ENCODE measurements at places on chromosomes 1 and 21. TPM values are rescaled to one million over a fixed set of nuclear protein-coding genes. Genes with fewer than 3 reads are reported as not detected.

DNA sequence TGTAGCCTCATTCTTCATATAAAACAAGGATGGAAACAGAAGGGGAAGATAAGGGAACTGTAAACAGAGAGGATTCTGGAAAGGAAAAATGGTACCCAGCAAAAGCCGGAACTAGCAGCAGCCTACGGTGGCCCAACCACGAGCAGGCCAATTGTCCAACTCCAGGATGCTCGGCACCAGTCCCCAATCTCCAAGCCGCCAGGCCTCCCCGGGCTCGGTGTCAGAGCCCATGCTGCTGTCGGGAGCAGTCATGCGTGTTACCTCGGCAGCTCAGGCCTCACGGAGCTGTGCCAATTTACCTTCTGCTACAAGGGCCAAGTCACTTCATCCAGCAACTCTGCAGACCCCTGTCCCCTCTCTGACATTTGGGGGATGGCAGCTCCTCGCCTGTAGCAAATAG lies 130.8 kb downstream of the ZBTB18 start:
- no peak for DNase-seq

DNA sequence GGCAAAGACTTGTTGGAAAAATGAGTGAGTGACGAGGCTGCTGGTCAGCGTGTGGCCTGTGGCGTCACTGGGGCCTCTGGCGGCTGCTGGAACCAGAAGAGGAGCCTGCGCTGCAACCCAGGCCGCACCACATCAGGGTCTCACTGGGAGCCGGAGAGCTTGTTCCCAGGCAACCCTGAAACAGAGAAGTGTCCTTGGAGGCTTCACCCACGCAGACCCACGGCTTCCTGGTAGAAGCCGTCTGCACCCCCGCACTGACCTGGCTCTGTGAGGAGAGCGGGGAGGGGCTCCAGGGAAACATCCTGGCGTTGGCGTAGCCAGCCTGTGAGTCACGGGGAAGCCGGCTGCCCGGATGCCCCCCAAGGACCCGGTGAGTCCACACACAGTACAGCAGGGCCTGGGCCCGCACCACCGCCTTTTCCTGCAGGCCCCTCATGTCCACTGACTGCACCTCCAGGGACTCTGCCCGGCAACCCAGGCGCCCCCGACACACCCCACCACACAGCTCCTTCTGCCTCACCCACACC lies 57.4 kb downstream of the COL6A1 start:
- peak; percentile 55 for DNase-seq

The IL10 gene
- total RNA-seq: 0.61 TPM

DNA sequence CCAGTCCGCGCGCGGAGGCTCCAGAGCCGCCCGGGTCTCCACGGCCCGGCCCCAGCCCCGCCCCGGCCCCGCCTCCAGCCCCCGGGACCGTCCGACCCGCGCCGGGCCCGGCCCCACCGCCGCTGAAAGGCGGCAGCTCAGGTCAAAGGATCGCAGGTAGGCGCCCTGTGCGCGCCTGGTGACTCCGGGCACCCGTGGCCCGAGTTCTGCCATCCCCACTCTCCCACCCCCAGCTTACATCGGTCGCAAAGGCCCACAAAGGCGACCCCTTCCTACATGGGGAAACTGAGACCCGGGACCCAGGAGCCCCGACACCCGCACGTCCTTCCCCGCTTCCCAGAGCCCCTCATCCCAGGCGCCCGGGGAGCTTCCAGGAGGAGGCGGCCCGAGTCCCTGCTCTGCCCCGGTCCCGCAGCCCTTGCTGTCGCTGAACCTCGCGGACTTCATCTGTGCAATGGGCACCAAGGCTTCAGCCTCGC lies at the start of gene TMEM200B:
TSS of gene TMEM200B (minus strand) at position 17 of the 479 bp plus-strand sequence. CDS start 2,075 bp downstream, outside the sequence.
- DNase-seq: no peak

DNA sequence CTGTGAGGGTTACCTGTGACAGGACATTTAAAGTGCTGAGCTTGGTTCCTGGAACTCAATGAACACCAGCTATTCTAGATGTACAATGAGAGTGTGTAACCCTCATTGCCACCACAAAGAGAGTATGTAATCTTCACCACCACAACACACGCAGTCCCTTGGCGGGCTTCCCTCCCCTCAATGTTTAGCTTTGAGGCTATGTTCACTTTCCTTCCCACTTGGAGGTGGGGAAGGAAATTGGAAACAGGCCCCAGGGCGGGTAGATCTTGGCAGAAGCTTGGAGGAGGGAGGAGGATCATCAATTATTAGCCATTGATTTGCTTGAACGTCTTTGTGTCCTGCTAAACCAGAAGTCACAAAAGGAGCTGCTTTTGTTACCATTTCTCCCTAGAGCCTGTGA lies 8.3 kb upstream of the COL16A1 start:
- no peak for DNase-seq

- no peak for DNase-seq
These were observed 78.1 kb downstream of the DDR2 start for GRCh38 chr1:162710345-162710744.

DNA sequence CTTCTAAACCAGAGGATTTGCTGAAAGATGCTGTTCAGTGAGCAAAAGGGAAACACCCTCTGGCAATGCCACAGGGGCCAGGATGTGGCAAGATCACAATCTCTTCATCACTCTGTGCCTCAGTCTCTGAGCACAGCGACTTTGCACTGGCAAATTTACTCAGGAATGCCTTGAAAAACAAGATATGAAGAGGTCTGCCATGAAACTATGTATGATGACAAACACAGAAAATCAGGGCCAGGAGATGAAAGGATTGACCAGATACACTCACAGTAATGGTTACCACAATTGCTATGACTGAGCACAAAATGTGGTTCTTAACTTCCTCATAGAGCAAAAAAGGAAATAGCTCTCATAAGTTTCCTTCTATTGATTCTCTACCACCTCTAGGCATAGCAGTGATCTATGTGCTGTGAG lies 5.8 kb downstream of the TTC13 start:
- DNase-seq: no peak

GRCh38 chr1:4557949-4558348 lies 96.5 kb upstream of the AJAP1 start:
- no peak for DNase-seq

GRCh38 chr1:156727926-156728598 lies at the start of gene METTL25B:
Gene METTL25B (plus strand): TSS chr1:156728469. CDS start chr1:156729105, 636 bp downstream.
- peak; percentile 76 for DNase-seq

DNA sequence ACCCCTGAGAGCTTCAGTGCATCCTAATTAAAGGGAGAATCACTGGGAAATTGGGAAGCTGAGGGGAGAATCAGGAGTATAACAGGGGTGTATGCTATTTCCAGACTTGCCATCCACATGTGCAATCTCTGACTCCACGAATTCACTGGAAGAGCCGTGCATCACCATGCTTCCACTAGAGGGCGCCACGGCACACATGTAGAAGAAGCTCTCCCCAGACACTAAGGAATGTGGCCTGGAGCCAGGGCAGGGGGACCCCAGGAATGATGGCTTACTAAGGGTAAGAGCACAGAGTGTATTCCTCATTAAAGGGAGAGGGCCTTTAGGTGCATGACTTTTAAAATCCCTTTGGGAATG lies 81.5 kb downstream of the ABCA4 start:
- DNase-seq: no peak

- no peak for DNase-seq
These were observed 98.6 kb upstream of the JUN start for GRCh38 chr1:58882322-58882948.

The TCHH gene
- total RNA-seq: not detected

GRCh38 chr1:10897321-10897980 lies 101.0 kb upstream of the CASZ1 start:
- DNase-seq: no peak

The FBLIM1 gene
- total RNA-seq: 1.4 TPM

DNA sequence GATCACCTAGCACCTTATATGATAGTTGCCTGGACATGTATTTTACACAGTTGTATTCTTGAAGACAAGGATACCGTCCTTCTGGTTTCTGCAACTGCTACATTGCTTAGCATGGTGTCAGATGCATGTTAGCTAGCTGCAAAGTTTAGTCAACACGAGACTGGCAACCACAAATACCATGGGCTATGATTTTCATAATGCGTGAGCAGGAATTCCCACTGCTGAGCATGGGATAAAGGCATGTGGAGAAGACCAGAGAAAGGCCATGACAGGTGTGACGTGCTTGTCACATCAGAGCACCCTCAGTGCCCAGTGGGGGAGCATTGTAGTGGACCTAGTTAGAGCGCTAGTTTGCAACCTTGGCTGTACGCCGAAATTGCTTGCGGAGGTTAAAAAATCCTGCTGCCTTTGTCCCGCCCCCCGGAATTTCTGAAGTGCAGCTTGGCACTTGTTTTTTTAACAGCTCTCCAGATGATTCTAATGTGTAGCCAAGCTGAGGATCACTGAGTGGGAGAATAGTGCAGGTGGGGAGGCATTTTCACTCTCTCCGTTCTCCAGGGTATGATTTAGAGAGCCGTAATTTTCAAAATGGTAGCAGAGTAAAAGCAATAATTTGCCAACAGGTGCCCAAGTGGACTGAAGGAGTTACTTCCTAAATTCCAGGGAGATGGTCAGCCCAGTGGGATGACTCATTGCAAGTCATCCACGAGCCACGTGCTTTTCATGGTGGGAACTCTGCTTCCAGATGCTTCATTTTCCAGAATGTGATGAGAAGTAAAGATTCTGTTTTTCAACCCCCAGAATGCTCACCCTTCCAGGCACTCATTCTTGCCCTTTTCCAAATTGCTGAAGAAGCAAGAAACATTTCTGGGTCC lies 81.0 kb downstream of the CNIH3 start:
- DNase-seq: no peak

- no peak for DNase-seq
These were observed 89.8 kb downstream of the LRRC53 start for GRCh38 chr1:74422421-74423292.

Measured in gastrocnemius medialis (tissue), 4 donors.